ENCODE measurements at places on chromosomes 13 and 19.

- peak; percentile 62 for DNase-seq
These were observed at the start of gene TMEM238 for GRCh38 chr19:55384131-55384919. Gene TMEM238 (minus strand): TSS chr19:55384292. CDS start chr19:55384259, 33 bp downstream.

GRCh38 chr19:13078381-13078780, 24.3 kb downstream of the LYL1 start:
- DNase-seq = no peak

- peak; percentile 23 for DNase-seq
These were observed 46.4 kb downstream of the PSG3 start for GRCh38 chr19:42693760-42694350.

- DNase-seq = no peak
These were observed 3.3 kb upstream of the EPOR start for GRCh38 chr19:11387162-11388034.

- DNase-seq = no peak
These were observed 320.8 kb downstream of the ZNF536 start for GRCh38 chr19:30692879-30693503.

DNA sequence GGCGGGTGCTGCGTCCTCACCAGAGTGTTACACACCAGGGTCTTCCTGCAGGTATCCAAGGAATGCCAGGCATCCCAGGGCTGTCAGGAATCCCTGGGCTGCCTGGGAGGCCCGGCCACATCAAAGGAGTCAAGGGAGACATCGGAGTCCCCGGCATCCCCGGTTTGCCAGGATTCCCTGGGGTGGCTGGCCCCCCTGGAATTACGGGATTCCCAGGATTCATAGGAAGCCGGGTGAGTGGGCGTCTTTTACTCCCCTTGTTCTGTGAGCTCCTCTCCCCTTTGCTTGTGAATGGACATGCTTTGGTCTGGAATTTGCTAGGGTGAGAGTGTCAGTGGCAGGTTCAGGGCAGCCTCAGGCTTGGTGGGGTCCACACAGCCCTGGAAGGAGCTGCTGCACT, 75.9 kb downstream of the RAB20 start:
- DNase-seq = no peak

DNA sequence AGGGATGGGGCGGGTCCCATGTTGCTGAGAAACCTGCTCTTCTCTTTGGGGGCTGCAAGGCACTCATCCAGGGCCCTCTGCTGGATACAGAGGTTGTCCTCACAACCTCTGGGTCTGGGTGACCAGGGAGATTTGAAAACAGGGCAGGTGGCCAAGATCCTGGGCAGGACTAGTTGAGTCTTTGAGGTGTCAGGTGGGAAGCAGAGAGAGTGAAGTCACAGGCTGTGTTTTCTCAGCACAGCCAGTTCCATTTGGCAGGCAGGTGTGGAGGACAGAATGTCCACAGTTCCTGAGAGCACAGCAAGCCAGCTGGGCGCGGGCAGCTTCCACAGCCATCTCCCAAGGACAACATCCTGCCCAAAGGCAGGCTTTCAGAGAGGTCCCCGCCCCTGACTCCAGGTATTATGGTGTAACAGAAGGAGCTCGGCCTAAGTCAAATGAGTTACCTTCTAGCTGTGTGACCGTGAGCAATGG, 118.8 kb downstream of the NUFIP1 start:
- no peak for DNase-seq

- no peak for DNase-seq
These were observed 136.4 kb downstream of the ABCC4 start for GRCh38 chr13:95164830-95165229.

- no peak for DNase-seq
These were observed 8.7 kb upstream of the IGFL3 start for GRCh38 chr19:46133101-46133627.

DNA sequence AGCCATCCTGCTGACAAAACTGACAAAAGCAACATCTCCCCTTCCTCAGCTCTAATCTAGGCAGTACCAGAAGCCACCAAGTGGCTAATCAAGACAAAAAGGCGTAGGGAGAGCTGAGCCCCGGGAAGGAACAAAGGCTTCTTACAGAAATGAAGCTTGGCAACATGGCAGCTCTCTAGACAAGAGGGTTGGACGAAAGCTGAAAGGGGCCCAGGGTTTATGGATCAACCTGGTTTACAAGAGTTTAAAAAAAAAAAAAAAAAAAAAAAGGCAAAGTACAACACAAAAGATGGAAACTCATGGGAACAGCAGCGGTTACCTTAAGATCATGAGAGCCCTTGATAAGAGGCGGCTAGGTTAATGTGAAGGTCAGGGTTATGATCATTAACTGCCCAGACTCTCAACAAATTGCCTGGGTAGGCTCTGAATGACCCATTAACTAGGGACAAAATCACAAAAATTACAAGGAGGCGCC, 14.0 kb downstream of the ZC3H4 start:
- DNase-seq = no peak

- DNase-seq = no peak
These were observed 119.9 kb downstream of the STK24 start for GRCh38 chr13:98457053-98457452.

DNA sequence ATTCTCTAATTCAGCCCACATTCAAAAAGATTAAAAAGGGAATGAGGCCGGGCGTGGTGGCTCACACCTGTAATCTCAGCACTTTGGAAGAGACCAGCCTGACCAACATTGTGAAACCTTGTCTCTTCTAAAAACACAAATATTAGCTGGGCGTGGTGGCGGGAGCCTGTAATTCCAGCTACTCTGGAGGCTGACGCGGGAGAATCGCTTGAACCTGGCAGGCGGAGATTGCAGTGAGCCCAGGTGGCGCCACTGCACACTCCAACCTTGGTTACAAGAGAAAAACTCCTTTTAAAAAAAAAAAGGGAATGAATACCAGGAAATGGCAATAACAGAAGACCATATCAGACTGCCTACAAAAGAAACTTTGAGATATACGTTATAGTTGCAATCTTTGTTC, 1244.5 kb downstream of the PCDH9 start:
- no peak for DNase-seq

- DNase-seq = no peak
These were observed 565 bp downstream of the KLK10 start for GRCh38 chr19:51018745-51019543.

DNA sequence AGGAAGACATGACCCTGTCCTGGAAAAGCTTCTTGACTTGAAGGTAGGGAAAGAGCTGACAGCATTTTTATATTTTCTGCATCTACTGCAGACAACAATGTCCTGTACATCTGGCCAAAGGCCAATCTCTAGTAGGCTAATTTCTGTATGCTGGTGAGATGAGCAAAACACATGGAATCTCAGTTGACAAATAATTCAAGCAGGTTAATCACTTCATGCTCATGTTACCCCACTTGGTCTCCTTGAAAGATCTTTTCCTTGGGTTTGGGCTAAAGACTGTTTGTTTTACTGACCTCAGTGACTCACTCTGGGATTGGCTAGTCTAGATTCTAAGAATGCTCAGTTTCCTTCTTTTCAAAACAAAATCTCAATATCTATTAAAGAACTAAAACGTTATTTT, 298.8 kb downstream of the LMO7 start:
- DNase-seq = no peak

DNA sequence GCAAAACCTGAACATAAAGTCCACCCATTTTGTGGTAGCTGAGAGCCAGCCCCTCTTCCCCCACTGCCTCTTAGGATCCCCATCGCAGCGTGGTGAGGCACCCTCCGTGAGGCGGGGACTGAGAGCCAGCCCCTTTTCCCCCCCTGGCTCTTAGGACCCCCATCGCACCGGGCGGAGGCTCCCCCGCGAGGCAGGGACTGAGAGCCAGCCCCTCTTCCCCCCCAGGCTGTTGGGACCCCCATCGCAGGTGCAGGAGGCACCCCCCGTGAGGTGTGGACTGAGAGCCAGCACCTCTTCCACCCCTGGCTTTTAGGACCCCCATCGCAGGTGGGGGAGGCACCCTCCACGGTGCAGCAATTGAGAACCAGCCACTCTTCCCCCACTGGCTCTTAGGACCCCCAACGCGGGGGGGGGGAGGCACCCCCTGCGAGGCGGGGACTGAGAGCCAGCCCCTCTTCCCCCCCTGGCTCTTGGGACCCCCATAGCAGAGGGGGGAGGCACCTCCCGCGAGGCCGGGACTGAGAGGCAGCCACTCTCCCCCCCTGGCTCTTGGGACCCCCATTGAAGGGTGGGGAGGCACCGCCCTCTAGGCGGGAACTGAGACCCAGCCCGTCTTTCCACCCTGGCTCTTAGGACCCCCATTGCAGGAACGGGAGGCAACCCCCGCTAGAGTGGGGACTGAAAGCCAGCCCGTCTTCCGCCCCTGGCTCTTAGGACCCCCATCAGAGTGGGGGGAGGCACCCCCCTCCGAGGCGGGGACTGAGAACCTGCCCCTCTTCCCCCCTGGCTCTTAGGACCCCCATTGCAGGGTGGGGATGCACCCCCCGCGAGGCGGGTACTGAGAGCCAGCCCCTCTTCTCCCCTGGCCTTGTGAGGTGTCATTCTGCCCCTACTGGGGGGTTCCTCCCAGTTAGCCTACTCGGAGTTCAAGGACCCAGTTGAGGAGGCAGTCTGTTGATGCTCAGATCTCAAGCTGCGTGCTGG, 366.4 kb upstream of the SPRY2 start:
- no peak for DNase-seq

DNA sequence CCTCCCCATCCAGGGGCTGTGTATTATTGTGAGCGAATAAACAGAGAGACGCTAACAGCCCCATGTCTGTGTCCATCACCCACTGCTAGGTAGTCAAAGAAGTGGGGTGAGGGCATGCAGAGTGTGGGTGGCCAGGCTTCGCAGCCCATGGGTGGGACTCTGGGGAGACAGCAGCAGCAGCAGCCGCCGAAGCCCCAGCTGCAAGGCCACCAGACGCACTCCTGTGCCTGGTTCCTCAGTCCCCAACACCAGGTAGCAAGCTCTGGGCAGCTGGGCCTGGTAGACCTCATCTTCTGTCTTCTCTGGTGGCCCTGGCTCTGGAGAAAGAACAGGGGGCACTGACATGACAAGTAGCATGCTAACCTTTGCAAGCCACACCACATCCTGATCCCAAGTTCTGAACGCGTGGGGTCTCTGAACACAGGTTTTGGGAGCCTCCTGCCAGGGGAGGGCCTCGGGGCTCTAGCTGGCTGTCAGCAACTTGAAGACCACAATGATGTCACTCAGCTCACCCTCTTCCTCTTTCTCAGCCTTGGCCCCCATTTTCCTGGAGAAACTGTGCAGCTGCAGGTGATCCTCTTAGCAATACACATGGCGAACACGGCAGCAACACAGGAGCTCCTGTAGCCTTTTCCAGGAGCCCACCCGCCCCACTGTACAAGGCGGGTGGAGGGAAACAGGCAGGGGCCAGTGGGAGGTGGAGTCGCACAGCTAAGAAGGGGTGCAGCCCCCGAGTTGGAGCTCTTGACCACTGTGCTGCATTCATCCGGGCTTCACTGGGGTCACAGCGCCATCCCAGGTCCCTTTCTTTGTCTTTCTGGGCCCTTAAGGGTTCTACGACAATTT, 5.8 kb downstream of the FUZ start:
- DNase-seq = no peak

All from activated CD4-positive, alpha-beta T cell treated with anti-CD3 and anti-CD28 coated beads, Interleukin-10, Interleukin-2, amounts not matched to agents 100 ng/mL and 50 ng/mL, durations not matched to agents 16 hours and 8 hours (primary cell).